ENCODE measurements at places on chromosomes 2 and 18. TPM values are rescaled to one million over a fixed set of nuclear protein-coding genes. Genes with fewer than 3 reads are reported as not detected.

The CRYBA2 gene
- 0.12 TPM for polyA plus RNA-seq

The TMEM200C gene
- polyA plus RNA-seq, result not detected

The PLA2R1 gene
- polyA plus RNA-seq, result 5.3 TPM

The CDH7 gene
- not detected for polyA plus RNA-seq

The SLC23A3 gene
- polyA plus RNA-seq, result 0.59 TPM

The ABCG5 gene
- not detected for polyA plus RNA-seq

The OR6B2 gene
- polyA plus RNA-seq, result not detected

- no peak for DNase-seq
These were observed 936.6 kb upstream of the FANCL start for GRCh38 chr2:59177748-59178147.

- no peak for DNase-seq
These were observed 24.3 kb upstream of the STPG4 start for GRCh38 chr2:47179388-47179787.

GRCh38 chr2:74051504-74051903 lies 66.8 kb downstream of the TET3 start:
- DNase-seq, result no peak

GRCh38 chr2:190583507-190584337 lies 49.2 kb upstream of the NEMP2 start:
- DNase-seq, result no peak

- no peak for DNase-seq
These were observed 215.5 kb upstream of the HAAO start for GRCh38 chr2:43007901-43008300.

DNA sequence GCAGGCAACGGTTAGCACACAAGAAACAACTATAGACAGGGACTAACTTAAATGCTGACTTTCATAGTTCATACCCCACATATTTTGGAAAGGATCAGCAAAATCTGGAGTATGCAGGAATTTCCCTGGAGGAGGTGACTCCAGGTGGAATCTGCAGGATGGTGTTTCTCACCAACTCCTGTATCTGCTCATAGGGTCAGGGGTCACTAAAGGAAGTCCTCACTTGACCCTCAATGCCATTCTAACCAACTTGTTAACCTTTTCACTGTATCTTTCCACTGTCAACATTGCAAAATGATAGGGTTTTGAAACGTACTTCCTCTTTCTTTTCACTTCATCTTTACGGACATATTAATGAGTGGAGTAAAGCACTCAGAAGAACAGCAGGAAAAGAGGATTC lies 207.0 kb upstream of the CXCR4 start:
- no peak for DNase-seq

DNA sequence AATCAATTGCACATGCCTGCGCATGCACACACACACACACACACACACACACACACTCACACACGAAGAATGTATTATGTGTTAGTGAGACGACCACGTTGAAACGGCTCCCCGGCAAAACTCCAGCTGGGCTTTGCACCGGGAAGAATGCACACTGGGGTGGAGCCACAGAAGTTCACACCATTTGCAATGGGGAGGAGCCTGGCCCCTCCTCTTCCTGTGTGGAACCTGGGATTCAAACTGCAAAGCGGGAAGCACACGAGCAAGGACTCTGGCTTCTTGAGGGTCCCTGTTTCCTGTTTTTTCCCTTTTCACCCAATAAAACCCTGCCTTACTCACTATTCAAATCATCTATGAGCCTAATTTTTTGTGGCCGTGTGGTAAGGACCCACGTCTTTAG lies 304.0 kb upstream of the TMEFF2 start:
- DNase-seq, result no peak

- peak; percentile 63 for DNase-seq
These were observed 352.0 kb downstream of the TNS1 start for GRCh38 chr2:217650716-217651360.

GRCh38 chr2:181662287-181662686 lies 5.4 kb upstream of the CERKL start:
- DNase-seq, result no peak

- DNase-seq, result no peak
These were observed 75.4 kb downstream of the CD8B2 start for GRCh38 chr2:106562268-106563186.

DNA sequence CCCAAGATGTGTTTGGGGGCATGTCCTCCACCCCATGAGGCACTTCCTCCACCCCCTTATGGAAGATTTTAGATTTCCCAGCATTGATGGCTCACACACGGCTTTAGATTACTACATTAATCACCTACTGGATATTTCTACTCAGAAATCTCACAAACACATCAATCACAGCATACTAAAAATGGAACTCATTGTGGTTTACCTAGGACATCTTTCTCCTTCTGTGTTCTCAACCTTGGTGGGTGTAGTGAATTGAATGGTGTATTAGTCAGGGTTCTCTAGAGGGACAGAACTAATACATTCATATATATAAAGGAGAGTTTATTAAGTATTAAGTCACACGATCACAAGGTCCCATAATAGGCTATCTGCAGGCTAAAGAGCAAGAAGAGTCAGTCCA lies 82.1 kb upstream of the CYRIA start:
- no peak for DNase-seq

GRCh38 chr2:218721934-218722333 lies 11.3 kb downstream of the TTLL4 start:
- DNase-seq, result no peak

DNA sequence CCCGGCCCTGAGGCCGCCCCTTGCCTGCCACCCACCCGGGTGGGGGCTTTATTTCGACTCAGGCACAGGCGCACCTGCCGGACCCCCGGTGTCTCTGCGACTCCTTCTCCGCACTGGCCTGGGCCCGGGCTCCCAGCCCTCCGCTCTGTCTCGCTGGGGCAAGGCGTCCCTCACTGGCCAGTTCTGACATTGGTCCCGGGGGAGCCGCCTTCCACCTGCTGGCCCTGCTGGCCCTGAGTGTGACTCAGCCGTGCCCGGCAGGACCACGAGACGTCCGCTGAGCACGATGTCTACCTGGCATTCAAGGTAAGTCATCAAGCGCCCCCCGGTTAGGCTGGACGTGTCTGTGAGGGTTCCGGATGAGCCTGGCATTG lies 131.5 kb upstream of the CTDP1 start:
- no peak for DNase-seq

- no peak for DNase-seq
These were observed 167.8 kb upstream of the HAAO start for GRCh38 chr2:42960002-42960841.
